ENCODE measurements at places on chromosomes 7 and 10.

DNA sequence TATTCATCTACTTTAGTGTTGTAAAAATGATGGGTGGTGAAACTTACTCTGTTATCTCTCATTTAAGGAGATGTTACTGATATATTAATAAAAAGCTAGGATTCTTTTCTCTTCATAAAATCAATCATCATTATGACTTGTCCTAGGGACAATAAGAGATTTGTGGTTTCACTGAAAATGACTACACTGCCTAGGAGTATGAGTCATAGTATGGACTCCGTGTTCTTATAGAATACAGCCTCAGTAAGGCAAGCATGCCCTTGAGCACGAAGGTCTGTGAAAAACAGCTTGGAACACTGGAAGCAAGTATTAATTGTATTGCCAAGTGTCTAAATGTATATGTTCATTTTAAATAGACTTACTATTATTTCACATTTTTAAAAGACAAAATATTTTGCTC is 749.2 kb upstream of the PCDH15 start:
- no peak for DNase-seq

- DNase-seq, result no peak
Measured at GRCh38 chr7:12064586-12065127, 146.4 kb upstream of the TMEM106B start.

DNA sequence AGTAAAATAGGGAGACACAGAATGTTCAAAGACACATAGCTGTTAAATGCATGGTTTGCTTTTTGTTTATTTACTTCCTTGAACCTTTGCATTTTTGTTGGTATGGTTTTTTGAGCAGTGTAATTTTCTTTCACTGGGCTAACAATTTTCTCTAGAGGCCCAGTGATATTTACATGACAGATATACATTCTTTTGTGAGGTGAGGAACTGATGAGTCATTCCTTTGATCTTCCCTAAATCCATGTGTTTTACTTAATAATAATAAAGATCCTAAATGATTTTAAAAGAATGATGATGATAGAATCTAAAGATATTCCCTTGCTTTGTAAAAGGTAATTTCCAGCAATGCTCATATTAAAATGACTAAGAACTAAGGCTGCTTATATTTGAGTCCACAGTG is 188.5 kb upstream of the ANK3 start:
- no peak for DNase-seq

DNA sequence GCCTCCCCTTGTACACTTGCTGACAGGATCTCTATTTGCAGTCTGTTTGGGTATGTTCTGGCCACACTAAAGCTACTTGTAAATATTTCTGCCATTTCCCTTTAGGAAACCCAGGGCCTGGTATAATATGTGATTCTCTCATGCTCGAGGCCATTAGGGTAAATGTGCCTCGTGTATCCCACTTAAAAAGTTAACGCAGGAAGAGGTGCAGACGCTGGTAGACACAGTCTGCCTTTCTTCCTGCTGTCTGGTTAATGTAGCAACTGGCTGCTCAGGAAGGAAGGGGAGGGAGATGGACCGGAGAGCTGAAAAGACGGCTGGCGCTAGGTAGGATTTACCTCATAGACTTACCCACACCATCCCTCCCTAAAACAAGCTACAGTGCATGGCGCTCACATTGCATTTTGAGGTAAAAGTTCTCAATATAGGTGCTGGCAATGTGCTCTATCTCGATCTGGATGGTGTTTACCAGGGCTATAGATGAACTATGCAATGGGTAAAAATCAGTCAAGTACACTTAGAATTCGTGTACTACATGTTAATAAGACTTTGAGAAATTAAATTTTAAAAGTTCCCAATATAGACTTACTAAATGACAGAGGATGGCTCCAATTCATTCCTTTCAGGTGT is 125.9 kb downstream of the JAZF1 start:
- DNase-seq, result no peak
